ENCODE measurements at places on chromosomes 1 and 21.

- peak; percentile 56 for DNase-seq
Observed at GRCh38 chr1:224615861-224616755, at the start of gene CNIH3. Gene CNIH3 (plus strand): TSS chr1:224616317. CDS start chr1:224617175, 858 bp downstream.

DNA sequence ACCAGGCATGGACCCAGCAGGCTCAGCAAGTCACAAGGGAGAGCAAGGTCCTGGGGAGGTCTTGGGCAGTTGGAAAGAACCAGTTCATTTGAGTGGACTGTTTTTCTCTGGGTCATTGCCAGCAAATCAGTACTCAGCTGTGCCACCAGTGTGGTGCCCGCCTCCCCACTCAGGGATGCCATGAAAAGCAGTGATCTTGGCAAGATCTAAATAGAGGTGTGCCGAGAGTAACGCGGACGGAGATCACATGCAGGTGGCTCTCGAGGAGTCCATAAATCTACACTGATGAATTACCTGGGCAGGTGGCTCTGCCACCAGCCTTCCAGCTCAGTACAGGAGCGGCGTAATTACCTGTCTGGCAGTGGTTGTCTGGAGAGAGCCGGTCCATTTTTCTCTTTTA, 642.2 kb downstream of the PTPRU start:
- no peak for DNase-seq

- DNase-seq = no peak
Observed at GRCh38 chr1:75126611-75127101, 7.5 kb upstream of the LHX8 start.

- no peak for DNase-seq
Observed at GRCh38 chr1:59383963-59384362, 87.1 kb downstream of the FGGY start.

GRCh38 chr1:181424786-181425403, 58.4 kb upstream of the CACNA1E start:
- DNase-seq = peak; percentile 75

GRCh38 chr1:201015551-201016091, 7.9 kb downstream of the KIF21B start:
- DNase-seq = peak; percentile 48

DNA sequence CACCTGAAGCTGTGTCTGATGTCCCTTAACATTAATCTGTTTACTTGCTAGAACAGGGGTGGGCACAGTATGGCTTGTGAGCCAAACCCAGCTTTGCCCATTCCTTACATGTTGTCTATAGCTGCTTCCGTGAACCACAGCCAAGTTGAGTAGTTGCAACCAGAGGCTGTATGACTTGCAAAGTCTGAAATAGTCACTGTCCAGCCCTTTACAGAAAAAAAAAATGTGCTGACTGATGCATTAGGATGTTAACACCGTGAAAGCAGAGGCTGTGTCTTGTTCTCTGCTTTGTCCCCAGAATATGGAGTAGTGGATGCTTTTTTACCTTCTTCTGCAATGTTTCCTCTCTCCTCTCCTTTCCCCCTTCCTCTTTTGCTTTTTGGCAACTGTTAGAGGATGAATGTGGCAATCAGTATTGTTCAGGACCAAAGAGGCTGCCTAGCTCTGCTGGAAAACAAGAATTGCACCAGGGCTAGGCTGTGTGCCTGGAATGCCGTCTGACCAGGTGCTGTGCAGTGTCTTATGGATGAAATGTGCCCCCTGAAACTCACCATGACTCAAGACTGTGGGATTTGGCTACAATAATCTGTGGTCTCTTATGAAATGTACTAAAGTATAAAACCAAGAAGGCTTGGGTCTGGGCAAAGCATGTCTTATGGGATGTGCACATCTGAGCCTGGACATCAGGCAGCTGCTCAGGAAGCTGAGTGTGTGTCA, 79.6 kb upstream of the GCLM start:
- DNase-seq = no peak

DNA sequence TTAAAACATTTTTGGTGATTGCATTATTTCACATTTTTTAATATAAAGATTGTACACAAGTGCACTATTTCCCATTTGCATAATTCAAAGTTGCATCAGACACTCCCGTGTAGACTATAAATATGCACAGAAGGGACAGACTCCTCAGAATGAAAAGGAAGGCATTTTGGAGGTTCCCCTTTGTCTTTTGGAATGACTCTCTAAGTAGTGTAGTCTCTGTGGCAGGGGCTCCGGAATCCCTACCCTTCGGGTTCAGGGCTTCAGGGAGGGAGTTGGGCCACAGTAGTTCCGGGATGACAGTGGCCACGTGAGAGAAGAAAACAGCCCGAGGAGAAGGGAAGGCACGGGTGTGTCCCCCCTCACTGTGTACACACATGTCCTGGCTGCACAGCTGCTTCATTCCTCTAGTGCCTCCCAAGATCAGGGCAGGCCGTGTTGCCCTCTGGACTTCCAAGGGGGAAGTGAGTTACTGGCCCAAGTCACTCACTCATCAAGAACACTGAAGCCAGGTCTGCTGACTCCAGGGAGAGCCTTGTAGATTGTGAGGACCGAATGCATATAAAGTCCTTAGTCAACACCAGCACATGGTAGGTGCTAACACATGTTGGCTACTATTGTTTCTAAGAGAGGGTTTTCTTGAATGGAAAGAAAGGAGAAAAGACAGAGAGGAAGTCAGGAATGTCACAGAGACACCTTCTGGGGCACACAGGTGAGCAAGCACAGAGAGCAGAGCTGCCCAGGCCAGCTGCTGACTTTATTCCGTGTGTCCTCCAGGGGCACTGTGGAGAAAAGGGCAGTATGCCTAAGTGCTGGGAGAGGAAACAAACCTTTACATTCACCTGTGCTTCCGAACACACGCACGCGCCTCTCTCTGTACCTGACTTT, 39.8 kb downstream of the LHX4 start:
- peak; percentile 30 for DNase-seq

GRCh38 chr1:73755649-73756048, 442.3 kb downstream of the LRRIQ3 start:
- DNase-seq = no peak

GRCh38 chr1:154908937-154909336, 27.6 kb downstream of the PMVK start:
- no peak for DNase-seq

DNA sequence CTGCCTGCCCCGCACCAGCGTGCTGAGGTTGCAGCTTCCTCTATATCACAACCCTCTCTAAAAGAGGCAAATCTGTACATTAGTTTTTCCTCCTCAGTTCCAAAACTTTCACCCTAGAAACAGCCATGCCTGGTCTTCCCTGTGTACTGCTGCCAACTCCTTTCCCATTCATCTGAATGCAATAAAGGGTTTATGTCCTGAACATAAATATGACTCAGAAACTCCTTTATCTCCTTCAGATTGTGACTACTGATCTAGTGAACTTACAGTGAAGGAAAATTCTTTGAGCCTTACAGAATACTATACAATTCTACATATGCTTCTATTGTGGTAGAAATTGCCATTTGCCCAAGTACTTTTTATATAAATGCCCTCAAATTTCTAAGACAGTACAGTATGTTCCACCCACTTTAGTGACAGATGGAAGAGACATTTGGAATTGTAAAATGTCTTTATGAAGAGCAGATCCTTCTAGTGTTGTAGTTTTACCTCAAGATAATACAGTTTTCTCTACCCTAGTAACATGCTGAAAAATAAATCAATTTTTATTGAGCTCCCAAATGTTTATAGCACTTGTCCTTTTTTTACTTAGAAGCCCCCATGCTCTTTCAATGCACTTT, 345.1 kb upstream of the SNX7 start:
- DNase-seq = no peak

DNA sequence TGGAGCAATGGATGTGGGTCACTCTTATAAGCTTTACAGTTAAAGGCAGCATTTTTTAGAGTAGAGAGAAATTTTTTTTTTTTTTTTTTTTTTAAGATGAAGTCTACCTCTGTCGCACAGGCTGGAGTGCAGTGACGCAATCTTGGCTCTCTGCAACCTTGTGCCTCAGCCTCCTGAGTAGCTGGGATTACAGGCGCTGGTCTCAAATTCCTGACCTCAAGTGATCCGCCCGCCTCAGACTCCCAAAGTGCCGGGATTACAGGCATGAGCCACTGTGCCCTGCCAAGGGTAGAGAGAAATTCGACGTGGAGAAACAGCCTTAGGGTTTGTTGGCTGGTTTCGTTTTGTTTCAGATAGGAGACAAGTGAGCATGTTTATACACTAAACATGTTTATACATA, 594.2 kb upstream of the ADAMTS5 start:
- DNase-seq = no peak

- DNase-seq = no peak
Observed at GRCh38 chr21:32131960-32132359, 146.9 kb downstream of the MIS18A start.

GRCh38 chr1:62380181-62380580, 56.7 kb upstream of the USP1 start:
- DNase-seq = no peak

GRCh38 chr1:149885339-149886120, 13.8 kb upstream of the BOLA1 start:
- DNase-seq = peak; percentile 90

- DNase-seq = no peak
Observed at GRCh38 chr1:198605406-198605805, 33.4 kb upstream of the PTPRC start.

DNA sequence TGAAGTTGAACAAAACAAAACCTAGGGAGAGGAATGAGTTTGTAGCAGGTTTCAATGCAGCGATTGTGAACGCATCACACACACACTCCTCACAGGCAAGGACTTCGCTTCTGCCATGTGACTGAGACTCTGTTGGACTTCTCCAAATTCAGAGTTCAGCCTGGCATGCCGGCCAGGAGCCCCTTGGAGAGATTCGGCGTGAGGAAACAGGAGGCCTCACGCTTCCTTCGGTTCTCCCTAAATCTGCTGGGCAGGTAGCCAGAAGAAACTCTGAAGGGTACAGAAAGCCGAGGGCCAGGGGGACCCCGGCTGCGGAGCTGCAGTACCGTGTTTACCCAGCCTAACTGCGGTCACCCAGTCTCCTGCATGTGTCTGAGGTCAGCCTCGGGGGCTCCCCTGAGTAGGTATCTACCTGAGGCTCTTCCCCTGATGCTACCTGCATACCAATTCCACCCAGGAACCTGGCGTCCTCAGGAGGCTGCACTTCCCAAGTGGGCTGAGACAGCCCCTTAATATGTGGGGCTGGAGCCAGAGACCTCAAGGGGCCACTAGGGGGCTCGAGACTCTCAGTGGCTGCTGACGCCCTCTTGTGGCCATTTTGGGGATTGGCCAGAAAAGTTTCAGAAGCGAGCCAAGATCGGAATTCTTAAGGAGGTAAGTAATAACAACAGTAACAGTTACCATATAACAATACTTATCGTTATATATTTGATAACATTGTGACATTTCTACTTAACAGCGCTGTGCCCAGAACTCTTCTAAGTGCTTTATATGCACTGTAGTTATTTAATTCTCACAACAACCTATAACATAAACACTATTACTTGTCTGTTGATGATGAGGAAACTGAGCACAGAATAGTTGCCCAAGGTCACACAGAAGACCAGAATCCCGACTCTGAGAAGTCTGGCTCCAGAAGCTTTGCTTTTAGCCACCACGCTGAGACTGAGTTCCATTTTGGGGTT, 2.7 kb upstream of the ANXA9 start:
- peak; percentile 87 for DNase-seq

GRCh38 chr1:182802006-182802803, 12.6 kb downstream of the NPL start:
- DNase-seq = no peak

- DNase-seq = no peak
Observed at GRCh38 chr1:3231826-3232225, 162.8 kb downstream of the PRDM16 start.

- DNase-seq = no peak
Observed at GRCh38 chr1:217687511-217687910, 56.4 kb downstream of the SPATA17 start.

DNA sequence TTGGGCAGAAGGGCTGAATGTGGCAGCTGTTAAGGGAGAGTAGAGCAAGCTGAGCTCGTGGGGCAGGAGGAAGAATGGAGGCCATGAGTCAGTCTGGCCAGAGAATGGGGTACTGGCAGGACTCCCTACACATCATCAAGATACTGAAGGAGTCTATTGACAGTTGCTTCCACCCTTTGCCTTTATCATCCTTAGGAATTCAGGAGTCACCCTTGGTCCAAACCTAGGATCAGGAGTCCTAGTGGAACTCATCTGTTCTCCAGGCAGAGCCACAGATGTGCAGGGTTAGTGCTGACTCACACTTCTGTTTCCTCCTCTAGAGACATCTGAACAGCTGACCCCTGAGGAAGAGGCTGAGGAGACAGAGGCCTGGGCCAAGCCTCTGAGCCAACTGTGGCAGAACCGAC, 18.7 kb upstream of the ST3GAL3 start:
- DNase-seq = peak; percentile 12

DNA sequence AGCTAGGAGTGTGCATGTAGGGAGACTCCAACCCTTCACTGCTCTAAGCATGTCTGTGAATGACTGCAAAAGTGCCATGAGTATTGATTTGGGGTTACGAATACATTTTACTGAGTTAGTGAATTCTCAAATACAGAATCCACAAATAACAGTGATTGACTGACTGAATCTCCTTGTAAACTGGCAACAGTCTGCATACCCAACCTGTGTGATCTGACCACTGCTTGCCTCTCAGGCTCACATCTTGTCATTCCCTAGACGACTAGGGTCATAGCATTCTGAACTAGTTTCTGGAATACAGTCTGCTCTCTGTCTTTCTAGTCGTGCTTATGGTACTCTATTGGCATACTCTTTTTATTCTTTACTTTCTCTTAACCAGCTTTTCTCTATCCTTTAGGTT, 7.4 kb downstream of the RRP15 start:
- no peak for DNase-seq

DNA sequence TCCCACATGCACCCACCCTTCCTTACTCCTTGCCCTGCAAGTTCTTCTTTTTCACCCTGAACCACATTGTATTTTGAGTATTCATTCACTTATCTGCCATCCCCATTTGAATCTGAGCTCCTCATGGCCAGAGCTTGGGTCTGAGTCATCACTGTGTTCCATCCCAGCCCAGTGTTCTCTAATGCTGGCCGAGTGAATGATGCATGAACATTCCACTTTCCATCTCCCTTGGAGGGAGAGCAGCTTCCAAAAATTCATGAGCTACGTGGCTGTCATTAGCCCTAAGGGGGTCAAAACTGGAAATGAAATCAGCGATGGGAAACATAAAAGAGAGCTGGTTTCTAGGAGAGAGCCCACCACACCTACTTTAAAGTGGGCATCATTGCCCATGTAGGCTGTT, 187.0 kb upstream of the USP24 start:
- no peak for DNase-seq

DNA sequence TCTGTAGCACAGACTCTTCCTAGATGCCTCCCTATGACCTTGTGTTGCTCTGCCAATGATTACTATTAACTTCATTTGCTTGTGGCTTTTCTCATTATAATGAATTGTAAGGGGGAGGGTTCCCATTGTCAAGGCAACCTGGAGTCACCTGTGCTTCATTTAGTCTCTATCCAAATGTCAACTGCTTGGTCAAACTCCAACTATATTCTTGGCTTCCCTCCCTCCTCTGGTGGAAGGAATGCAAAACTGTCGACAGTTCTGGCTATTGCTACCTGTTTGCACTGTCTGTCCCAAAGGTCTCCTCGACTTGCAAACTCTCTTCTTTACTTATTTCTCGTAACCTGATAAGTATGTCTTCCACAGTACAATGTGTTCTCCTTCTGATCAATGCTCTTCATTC, 100.3 kb downstream of the CACNA1E start:
- no peak for DNase-seq

GRCh38 chr1:214466403-214467077, 84.9 kb downstream of the PTPN14 start:
- no peak for DNase-seq

GRCh38 chr1:193513032-193513431, 326.6 kb upstream of the B3GALT2 start:
- no peak for DNase-seq
